Common myeloid progenitor, CD34-positive (primary cell): ENCODE measurements at places on chromosomes 7 and 10.
A peak's percentile ranks its signal among the peaks of the same experiment; 100 is the strongest.

- no peak for DNase-seq
These were observed 49.3 kb upstream of the ZNF716 start for GRCh38 chr7:57400531-57401155.

DNA sequence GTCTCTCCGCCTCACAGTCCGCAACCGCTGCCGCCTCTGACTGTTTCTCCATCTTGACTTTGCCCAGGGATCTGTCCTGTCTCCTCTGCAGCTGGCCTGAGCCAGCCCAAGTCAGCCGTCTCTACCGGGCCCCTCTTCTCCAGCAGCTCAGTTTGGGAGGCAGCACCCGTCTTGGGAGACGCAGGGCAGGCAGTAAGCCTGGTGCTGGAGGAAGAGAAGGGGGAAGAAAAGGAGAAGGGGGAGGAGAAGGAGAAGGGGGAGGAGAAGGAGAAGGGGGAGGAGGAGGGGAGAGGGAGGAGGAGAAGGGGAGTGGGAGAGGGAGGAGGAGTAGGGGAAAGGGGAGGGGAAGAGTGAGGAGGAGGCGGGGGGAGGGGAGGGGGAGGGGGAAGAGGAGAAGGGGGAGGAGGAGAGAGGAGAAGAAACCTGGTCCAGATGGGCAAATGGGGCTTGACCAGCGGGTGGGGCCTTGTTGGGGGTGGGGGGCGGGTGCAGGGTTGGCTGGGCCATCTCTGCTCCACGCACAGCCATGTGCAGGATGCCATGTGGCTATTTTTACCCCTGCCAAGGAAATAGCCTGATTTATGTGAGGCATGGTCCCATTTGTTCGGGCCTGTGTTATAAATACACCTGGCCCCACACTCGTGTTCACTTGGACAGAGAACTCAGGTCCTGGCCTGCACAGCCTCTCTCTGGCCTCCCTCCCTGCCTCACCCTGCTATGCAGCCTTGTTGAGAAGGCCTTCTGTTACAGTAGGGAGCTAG, 35.9 kb upstream of the FZD9 start:
- DNase-seq, result peak; percentile 31

GRCh38 chr10:34319197-34319846, 495.8 kb downstream of the PARD3 start:
- DNase-seq, result no peak

DNA sequence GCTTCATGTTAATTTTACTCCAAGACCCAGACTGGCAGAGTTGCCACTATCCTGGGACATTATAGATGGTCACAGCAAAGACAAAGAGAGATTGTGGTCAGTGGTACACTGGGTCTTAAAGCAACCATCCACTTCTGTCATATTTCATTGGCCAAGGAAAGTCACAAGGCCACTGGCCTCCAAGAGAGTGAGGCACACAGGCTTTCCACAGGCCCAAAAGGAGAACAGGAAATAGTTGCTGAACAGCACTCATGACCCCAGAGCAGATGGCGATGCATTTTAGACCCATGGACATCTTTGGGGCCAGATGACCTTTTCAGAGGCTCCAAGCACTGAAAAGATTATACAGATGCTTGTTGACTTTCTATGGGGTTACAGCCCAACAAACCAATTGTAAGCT, 97.4 kb downstream of the ARID5B start:
- no peak for DNase-seq

DNA sequence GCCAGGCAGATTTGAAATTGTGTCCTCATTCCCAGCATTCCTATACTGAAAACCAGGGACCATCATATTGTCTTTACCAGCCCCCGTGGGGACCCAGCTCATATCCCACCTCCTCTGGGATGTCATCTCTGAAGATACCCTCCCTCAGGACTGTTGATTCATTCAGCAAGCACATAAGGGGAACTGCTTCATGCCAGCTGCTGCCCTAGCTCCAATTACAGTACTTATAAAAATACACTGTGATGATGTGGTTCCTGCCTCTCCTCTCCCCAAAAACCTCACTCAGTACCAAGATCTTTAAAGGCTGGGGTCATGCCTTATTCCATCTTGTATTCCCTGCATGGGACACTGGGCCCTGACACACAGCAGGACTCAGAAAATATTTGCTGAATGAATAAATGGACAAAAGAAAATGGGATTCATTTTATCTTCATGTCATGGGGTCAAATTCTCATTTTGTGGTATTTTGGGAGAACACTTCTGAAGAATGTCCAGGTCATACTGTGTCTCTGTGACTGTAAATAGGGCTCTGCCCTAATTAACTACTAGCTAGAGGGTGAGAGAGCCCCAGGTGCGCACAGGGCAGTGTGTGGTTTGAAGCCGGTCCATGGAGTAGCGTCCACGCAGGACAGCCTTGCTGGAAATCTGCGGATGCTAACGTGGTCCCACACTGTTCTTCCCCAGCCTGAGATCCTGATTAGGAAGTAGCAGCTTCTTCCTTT, 29.0 kb upstream of the DAGLB start:
- DNase-seq, result peak; percentile 50

GRCh38 chr7:33130184-33130583, 820 bp downstream of the BBS9 start:
- DNase-seq, result peak; percentile 38

- no peak for DNase-seq
These were observed 68.4 kb upstream of the TMEM229A start for GRCh38 chr7:124101173-124101768.

DNA sequence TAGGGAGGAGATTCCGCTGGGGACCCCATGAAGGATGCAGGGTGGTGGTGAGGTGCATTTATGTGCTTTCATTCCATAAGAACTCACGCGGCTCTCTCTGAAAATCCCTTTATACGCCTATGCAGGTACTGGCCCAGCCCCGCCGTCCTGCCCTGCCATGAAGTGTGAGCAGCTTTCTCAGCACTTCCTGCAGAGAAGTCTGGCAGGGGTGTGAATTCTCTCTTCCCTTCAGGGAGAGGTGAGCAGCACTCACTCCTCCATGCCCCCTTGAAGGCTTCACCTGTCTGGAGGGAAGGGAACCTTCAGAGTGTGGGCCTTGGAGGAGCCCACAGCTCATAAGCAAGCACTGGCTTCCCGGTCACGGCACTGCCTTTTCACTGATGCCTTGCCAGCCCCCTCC, 34.0 kb downstream of the PPP2R2D start:
- DNase-seq, result no peak

GRCh38 chr7:139362302-139362701, 2.6 kb downstream of the LUC7L2 start:
- no peak for DNase-seq

DNA sequence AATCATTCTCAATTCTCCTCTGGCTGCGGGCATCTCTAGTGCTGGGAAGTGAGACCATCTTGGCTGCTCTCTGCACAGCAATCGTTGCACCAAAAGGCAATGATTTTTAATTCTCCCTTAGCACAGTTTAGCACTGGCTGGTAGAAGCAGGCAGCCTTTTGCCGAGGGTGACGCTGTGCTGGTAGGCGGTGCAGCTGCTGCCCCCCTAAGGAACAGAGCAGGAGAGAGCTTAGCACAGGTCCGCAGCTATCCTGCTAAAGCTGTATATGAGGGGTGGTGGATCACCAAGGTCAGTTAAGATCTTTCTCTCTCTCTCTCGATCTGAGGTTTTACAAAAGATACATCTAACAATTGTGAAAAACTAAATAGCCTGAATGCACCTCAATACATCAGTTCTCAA, 390.1 kb downstream of the GATA3 start:
- peak; percentile 45 for DNase-seq

GRCh38 chr10:88961266-88961665, 8.7 kb upstream of the ACTA2 start:
- DNase-seq, result no peak

DNA sequence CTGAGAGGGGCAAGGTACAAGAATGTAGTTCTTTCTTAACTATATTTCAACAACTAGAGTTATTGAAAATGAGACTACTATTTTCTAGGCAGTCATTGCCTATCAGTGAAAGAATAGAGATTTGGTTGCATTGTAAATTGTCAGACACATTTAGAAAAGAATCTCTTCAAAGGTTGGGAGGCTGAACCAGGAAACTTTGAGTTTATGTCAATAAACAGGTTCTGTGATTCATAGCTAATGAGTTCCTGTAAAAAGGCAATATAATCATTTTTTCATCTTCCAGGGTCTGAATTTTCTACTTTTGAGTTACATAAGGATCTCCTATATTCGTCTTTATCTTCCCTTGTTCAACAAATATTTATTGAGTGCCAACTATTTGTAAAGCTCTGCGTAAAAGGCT, 47.1 kb downstream of the MAGI2 start:
- DNase-seq, result no peak

GRCh38 chr10:8543361-8544056, 489.0 kb downstream of the GATA3 start:
- DNase-seq, result peak; percentile 68

- DNase-seq, result no peak
These were observed 2.8 kb upstream of the GPRIN2 start for GRCh38 chr10:46559231-46559671.

DNA sequence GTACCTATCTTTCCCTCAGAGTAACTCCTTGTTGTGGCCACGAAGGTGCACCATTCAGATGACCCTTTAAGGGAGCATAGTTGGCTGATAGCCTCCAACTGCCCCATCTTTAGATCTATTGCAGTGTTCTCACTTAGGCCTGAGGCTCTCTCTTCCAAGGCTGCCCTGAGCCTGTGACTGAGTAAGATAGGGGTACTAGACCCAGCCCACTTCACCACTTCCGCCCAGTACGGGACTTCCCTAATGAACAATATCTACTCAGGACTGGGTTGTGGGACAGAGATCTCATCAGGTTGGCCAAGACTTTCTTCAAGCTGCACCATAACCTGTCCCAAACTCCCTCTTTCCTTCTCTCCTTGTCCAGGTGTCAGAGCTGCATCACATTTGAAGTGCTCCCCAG, 5.7 kb upstream of the GNAI1 start:
- peak; percentile 76 for DNase-seq

DNA sequence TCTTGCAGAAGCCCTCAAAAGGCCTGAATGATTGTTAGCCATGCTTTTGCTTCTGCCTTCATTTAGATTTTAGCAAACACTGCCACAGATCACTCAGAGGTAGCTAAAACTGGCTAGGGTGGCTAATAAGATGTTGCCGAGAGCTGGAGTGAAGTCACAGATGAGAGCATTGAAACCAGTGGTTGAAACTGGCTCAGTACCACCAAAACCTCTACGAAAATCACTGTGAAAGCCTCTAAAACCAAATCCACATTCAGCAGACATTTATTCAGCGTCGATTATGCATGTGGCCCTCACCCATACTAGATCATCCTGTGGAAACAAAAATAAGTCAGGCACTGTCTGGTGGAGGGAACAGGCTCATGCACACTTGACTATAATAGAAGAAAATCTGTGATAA, 50.8 kb downstream of the PIK3CG start:
- no peak for DNase-seq

- DNase-seq, result no peak
These were observed 96.8 kb upstream of the JAZF1 start for GRCh38 chr7:28277364-28277763.

DNA sequence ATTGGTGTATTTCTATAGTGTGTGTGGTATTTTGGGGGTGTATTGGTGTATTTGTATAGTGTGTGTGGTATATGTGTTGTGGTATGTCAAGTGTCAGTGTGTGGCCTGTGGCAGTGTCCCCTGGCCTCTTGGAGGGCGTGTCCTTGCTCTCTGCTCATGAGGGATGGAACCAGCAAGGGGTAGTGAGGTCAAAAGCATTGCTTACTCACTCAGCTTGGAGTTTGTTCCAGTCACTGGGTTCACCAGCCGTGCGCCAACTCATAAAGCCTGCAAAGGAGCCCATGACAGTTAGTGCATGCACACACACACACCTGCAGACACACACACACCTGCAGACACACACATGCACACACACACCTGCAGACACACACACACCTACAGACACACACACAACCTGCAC, 4.3 kb upstream of the TRPV6 start:
- DNase-seq, result no peak

DNA sequence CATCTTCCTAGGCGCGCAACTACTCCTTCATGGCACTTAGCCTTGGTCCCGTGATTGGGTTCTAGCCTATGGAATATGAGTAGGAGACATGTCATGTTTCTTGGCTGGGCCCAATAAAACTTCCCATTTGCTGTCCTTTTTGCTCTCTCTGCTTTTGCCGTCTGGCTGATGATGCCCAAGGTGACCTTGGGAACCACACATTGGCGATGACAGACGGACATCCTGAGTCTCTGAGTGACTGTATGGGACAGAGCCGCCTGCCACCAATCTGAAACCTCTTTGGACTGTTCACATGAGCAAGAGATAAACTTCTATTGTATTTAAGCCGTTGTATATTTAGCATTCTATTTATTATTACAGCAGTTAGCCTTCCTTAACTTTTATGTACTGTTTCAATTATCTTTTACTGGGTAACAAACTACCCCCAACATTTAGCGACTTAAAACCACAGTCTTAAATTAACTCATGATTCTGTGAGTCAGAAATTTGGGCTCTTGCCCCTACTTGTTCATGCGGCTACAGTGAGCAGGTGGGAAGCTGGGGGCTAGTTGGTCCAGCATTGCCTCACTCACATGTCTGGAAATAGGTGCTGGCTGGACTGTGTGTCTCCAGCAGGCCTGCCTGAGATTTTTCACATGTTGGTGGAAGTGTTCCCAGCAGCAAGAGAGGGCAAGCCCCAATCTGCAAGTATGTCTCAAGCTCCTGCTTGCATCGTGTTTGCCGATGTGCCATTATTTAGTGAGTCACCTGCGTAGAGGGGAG, 71.7 kb downstream of the NOD1 start:
- DNase-seq, result no peak

GRCh38 chr7:132653366-132653930, 77.2 kb upstream of the PLXNA4 start:
- DNase-seq, result peak; percentile 94

- DNase-seq, result peak; percentile 56
These were observed 159.3 kb downstream of the ETV1 start for GRCh38 chr7:13829914-13830900.

DNA sequence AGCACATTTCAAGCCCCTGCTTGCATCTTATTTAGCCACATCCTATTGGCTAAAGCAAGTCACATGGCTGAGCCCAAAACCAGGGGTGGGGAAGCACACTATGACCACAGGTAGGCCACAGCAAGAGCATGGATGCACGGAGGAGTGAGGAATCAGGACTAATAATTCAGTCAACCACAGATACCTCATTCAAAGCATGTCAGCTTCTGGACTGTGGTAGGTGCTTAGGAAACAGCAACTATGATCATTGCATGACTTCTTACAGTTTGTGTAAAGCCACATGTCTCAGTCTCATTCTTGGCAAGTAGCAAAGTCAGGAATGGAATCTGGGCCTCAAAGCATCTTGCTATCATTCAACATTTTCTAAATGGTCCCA, 79.0 kb upstream of the EMX2 start:
- no peak for DNase-seq
